ENCODE measurements at places on chromosomes 13 and 19.

DNA sequence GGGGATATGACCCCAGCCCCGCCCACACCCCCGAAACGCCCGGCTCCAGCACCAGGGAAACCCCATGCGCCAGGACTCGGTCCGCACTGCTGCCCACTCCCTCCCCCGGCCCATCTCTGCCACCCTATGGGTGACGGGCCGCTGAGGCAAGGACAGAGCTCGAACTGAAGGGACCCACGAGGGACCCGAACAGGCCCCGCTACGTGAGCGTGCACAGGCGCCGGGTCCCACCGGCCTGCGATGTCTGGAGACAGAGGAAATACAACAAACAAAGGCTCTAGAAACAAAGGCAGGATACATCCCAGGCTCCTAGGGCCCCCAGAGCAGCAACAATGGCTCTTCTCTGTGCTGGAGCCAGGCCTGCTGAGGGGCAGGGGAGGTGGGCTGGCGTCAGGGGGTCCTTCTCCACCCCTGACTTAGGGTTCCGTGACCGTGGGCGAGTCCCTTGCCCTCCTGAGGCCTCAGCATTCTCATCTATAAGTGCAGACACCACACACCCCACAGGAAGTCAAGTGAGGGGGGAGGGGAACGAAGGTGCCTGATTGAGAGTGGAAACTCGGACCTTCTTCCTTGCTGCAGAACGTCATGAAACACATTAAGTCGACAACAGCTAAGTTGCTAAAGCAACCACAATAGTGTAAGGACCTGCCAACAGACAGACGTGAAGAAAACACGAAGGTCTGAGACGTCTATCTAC lies 3.1 kb downstream of the ABHD17A start:
- DNase-seq = no peak

GRCh38 chr19:11265785-11266236 lies 3.5 kb upstream of the DOCK6 start:
- peak; percentile 44 for DNase-seq

GRCh38 chr19:34232566-34233481 lies 21.5 kb upstream of the GARRE1 start:
- DNase-seq = peak; percentile 96

DNA sequence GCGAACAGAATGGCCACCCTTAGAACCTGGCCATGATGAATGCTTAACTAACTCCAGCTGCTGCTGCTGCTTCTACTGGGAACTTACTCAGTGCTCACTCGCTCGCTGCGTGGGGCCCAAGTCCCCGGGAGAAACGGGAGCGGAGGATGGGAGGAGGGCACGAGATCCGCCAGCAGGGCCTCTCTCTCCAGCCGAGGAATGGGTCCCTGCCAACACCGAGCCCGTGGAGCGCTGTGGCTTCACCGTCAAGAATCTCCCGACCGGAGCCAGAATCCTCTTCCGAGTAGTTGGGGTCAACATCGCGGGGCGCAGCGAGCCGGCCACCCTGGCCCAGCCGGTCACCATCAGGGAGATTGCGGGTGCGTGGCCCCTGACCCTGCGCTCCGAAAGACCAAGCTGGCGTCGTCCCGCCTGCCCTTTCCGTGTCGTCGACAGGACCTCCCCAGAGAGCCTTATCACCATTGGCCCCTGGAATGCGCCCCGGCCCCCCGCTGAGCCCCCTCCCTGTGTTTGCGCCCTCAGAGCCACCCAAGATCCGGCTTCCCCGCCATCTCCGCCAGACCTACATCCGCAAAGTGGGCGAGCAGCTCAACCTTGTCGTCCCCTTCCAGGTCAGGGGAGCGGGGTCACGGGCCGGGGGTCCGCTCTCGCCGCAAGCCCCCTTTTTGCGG lies 17.8 kb upstream of the EMC10 start:
- no peak for DNase-seq

GRCh38 chr13:104715111-104715510 lies 1648.9 kb upstream of the SLC10A2 start:
- no peak for DNase-seq

GRCh38 chr19:38912600-38913514 lies 871 bp upstream of the CCER2 start:
- DNase-seq = no peak

All from HT1080 (cell line).